ENCODE measurements at places on chromosomes 13 and 19. TPM values are rescaled to one million over a fixed set of nuclear protein-coding genes. Genes with fewer than 3 reads are reported as not detected.

ZNF587 gene
- total RNA-seq: 21.3 TPM

PCDH8 gene
- not detected for total RNA-seq

EBI3 gene
- total RNA-seq: 1.2 TPM

FAM124A gene
- total RNA-seq: 6.7 TPM

LHB gene
- not detected for total RNA-seq

POSTN gene
- total RNA-seq: 67.9 TPM

ABCA7 gene
- 10.4 TPM for total RNA-seq

PSG1 gene
- not detected for total RNA-seq

INTS6 gene
- total RNA-seq: 56.2 TPM

GRCh38 chr19:2477141-2477710, 1.3 kb downstream of the GADD45B start:
- peak; percentile 45 for DNase-seq

GRCh38 chr13:94994506-94994905, 282.2 kb upstream of the SOX21 start:
- no peak for DNase-seq

DNA sequence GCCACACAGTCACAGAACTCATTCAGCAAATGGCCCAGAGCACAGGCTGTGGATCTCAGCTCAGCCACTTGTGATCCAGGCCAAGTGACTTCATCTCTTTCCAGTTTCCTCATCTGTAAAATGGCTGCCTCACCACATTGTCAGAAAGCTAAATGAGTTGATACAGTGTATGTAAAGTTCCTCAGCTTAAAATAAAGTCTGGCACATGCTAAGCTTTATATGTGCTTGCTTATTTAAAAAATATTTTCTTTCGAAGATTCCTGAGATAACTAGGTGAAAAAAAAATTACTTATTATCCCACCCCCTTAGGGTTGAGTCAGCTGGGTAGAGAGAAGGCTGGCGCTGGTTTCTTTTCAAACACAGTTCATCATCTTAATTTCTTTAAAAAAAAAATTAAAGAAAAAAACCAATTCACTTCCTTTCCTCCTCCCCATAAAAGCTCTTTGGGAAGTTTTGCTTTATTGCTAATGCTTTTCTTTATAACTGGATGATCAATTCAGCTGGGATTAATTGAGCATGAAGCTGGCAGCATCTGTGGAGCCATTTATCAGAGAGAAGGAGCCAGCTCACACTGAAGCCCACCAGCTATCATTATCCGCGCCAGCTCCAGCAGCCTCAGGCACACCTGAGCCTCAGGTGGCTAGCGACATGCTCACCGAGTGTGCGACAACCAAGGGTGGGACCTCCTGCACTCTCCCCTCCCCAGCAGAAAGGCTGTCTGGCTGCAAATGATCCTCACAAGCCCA, 354.9 kb downstream of the FOXO1 start:
- DNase-seq: no peak

- DNase-seq: no peak
Measured at GRCh38 chr19:42323852-42324654, 1.4 kb upstream of the MEGF8 start.

DNA sequence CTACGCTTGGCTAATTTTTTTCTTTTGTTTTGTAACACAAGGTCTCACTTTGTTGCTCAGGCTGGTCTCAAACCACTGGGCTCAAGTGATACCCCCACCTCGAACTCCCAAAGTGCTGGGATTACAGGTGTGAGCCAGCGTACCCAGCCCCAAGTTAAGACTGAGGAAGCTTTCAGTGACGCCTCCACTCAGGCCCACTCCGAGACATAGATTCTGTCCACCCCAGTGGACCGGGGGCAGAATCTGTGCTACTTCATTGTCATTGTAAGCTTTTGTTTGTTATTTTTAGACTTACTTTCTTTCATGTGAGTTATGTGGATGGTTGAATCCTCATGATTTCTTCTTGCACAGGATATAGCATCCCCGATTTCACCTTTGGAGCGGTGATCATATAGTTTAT, 156.9 kb upstream of the TSHZ3 start:
- no peak for DNase-seq

GRCh38 chr19:13633109-13633508, 126.8 kb upstream of the CACNA1A start:
- no peak for DNase-seq

DNA sequence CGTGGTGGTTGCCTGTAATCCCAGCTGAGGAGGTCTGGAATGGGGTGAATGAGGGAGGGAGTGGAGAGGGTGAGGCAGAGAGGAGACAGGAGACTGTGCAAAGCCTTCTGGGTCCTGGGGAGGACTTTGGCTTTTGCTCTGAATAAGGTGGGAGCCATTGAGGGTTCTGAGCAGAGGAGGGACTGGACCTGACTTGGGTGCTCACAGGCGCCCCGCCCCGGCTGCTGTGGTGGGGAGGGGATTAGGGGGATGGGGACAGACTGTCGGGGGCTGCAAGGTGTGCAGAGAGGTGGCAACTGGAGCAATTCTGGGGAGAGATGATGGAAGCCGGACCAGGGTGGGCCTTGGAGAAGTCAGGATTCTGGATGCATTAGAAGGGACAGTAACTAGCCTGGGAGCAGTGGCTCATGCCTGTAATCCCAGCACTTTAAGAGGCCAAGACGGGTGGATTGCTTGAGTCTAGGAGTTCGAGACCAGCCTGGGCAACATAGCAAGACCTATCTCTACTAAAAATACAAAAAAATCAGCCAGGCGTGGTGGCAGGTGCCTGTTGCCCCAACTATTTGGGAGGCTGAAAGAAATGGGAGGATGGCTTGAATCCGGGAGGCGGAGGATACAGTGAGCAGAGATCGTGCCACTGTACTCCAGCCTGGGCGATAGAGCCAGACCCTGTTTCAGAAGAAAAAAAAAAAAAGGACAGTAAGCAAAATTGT, 16.1 kb upstream of the NANOS3 start:
- no peak for DNase-seq

GRCh38 chr13:37906880-37907279, 37.3 kb upstream of the TRPC4 start:
- no peak for DNase-seq

GRCh38 chr19:53537521-53538377, at the start of gene ZNF331:
Gene ZNF331 (plus strand): TSS chr19:53538145. CDS start chr19:53569377, 31,232 bp downstream.
- DNase-seq: peak; percentile 81

GRCh38 chr19:32268381-32268780, 77.0 kb upstream of the ZNF507 start:
- DNase-seq: no peak

GRCh38 chr19:47376589-47377144, 27.6 kb downstream of the DHX34 start:
- no peak for DNase-seq

DNA sequence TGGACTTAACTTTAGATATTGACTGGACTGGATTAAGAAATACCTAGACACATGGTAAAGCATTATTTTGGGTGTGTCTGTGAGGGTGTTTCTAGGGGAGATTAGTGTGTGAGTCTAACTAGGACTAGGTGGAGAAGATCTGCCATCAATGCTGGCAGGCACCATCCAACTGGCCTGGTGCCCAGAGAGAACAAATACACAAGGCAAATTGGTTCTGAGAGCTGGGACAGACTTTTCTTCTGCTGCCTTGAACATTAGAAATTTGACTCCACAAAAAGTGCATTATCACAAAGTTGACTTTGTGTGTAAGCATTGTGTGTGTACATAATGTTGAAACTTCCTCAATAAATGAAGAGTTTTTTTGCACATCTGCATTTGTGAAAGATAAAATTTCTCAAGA, 522.1 kb downstream of the SUCLA2 start:
- DNase-seq: no peak

DNA sequence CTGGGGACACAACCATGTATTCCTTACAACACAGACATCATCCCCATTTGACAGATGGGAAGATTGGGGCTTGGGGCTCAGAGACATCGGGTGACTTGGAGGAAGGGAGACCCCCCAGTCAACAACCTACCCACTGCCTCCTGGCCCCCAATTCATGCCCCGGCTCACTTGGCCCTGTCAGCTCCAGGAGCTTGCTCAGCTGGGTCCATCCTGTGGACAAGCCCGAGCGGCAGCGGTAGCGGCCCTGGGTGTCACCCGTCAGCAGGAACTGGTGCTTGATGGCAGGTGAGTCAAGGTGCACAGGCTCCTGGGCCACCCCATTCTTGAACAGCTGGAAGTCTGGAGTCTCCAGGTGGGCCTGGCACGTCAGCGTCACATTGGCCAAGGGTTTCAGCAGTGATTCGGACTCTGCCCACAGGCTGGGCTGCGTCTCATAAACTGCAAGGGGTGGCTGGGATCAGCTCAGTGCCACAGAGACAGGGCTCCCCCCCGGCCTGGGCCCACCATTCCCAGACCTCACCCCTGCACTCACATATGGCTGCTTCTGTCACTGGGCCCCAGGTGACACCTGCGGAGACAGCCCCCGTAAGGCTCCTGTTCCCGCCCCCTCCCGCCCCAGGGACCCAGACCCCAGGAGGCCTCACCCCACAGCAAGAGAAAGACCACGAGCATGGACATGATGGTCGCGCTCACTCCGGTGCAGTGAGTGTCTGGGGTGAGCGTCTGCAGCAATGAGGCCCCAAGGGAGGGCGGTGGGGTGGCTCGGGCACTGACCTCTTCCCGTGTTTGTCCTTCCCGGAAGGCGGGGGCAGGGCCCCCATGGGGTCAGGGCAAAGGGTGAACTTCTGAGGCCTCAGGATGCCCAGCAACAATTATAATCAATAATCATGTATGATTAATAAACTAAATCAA, at the start of gene A1BG:
Gene A1BG (minus strand): TSS at position 733 of the 912 bp plus-strand sequence. CDS start 55 bp downstream, at position 678.
- no peak for DNase-seq

GRCh38 chr19:51122112-51122981, 2.4 kb upstream of the SIGLEC9 start:
- DNase-seq: no peak

DNA sequence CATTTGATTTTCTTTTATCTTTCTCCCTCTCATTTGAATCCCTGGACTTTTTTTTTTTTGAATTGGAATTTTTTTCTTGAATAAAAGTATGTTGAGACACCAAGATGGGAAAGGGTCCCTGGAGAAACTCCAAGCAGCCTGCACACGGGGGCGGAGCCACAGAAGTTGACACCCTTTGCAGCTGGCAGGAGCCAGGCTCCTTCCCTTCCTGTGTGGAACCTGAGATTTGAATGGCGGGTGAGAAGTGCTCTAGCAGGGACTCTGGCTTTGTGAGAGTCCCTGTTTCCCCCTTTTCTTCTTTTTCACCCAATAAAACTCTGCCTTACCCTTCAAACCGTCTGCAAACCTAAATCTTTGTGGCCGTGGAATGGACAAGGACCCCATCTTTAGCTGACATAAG, 1381.0 kb upstream of the MIR17HG start:
- no peak for DNase-seq

- peak; percentile 58 for DNase-seq
Measured at GRCh38 chr19:18349524-18350128, 9.2 kb downstream of the PGPEP1 start.

GRCh38 chr19:48417421-48417820, 24.0 kb downstream of the GRIN2D start:
- DNase-seq: no peak

DNA sequence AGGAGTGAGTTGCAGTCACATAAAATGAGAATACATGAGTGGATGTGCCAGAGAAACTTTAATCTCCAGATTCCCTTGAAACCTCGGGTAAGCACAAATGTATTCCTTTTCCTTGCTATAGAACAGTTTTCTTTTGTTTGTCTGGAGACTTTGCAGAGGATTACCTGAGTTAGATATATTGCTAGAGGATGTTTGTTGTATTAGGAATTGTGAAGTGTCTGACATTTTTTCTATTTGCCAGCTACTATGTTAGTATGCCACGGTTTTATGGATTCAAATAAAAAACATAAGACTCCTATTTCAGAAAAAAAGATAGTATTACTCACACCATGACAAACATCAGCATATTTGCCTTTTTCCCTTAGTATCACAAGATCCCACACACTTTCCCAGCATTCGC, 844.9 kb upstream of the SLITRK5 start:
- no peak for DNase-seq

DNA sequence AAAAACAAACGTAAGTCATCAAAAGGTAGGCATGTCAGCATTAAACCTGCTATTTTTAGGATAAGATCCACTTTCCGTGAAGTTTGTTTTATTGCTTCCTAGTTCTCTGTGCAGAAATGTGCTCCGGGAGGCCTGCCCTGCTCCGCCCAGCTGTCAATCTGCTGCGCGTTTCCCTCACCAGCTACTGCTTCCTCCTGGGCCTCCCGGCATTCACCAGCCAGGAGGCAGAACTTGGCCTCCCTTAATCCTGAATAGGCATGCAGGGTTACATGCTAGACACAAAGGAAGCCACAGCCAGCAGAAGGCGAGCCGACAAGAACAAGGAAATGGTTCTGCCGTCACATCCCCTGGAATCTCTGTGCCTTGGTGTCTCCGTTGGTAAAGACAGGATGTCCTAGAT, 386.2 kb downstream of the IRS2 start:
- no peak for DNase-seq

GRCh38 chr13:40206241-40207000, 460.0 kb downstream of the FOXO1 start:
- no peak for DNase-seq

GRCh38 chr13:48443442-48444208, 30.7 kb upstream of the LPAR6 start:
- no peak for DNase-seq

DNA sequence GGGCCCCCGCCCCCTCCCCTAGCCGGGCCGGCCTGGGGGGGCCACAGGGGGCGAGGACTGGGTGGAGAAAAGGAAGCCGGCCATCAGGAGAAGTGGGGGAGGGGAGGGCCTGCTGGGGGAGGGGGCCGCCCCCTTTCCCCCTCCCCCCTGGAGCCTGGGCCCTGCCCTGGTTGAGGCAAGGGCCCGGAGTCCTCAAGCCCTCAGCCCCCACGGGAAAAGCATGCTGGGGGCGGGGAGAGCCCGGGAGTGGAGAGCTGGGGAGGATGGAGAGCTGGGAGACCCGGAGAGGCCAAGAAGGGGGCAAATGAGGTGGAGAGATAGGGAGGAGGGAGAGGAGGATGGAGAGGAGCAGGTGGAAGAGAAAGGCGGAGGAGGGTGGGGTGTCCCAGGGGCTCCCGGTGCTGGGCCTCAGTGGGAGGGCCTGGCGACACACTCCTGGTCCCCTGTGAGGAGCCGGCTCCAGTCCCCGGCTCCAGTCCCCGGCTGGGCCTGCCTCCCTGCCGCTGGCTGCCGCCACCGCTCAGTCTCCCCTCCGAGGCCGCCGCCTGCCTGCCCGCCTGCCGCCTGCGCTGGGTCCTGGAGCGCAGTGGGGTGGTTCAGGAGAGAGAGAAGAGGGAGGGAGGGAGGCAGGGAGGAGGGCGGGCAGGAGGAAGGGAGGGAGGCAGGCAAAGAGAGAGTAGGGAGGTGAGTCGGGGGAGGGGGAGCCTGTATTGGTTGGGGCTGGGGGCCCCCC, at the start of gene GRIK5:
Gene GRIK5 (minus strand): TSS at position 588 of the 733 bp plus-strand sequence. CDS start 4,436 bp downstream, outside the sequence.
- DNase-seq: peak; percentile 30

- DNase-seq: no peak
Measured at GRCh38 chr19:55362174-55362989, 678 bp downstream of the GARIN5B start.

GRCh38 chr13:49436890-49437289, 7.0 kb downstream of the CAB39L start:
- peak; percentile 48 for DNase-seq

- DNase-seq: no peak
Measured at GRCh38 chr13:23670793-23671192, 100.6 kb downstream of the TNFRSF19 start.

GRCh38 chr13:22062478-22063205, 391.8 kb downstream of the FGF9 start:
- no peak for DNase-seq
